ENCODE measurements at places on chromosomes 6 and 20.

GRCh38 chr6:9985481-9985880, 429.4 kb downstream of the TFAP2A start:
- no peak for DNase-seq

GRCh38 chr6:113067612-113068275, 720.6 kb downstream of the RFPL4B start:
- DNase-seq = no peak

- DNase-seq = no peak
Observed at GRCh38 chr6:43943781-43944250, 173.8 kb downstream of the VEGFA start.

GRCh38 chr6:155154158-155154830, 109.5 kb upstream of the CLDN20 start:
- no peak for DNase-seq

DNA sequence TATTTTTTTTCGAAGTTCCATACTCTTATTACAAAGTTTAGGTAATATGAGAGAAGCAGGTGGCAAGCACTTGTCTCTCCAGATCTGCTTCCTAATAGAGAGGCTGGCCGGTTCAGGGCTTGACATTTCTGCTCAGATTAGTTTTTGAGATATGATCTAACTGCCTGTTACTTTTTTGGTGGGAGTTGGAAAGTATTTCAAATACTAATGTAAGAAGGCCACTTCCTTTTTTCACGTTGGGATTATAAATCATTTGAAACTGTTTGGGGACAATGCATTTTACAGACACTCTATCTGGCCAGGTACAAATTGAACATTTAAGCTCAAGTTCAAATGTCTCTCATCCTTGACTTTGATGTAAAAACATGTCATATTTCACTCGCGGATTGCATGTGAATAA, 222.1 kb upstream of the SULF2 start:
- no peak for DNase-seq

Data from glutamatergic neuron (in vitro differentiated cells).